ENCODE measurements at places on chromosomes 4 and X.

DNA sequence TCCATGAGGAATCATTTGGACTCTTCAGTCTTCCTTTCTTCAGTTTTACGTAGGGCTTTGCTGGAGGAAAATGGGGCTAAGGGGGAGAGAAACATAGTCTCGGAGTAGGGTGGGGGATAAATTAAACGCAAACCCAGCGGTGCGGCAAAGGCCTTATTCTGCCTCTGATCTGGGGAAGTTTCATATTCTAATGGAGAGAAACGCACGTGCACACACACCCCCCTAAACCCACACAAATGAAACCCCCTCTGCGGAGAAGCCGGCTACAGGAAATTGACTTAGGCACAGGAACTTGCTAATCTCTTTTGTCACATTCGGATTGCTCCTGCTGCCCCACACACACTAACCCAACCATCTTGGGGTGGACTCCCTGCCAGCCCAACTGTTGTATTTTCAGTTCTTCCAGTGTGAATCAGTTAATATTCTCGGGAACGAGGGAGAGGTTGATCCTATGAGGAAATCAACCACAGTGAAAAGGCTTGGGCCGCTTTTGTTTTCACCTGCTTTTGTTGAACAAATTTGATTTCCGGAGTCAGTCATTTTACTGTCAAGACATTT is at the start of gene RHOH:
RHOH (plus strand) TSS at position 308 of the 558 bp plus-strand sequence. CDS start 46,356 bp downstream, outside the sequence.
- no peak for DNase-seq

GRCh38 chr4:115674485-115674884 is 561.1 kb upstream of the NDST4 start:
- DNase-seq: no peak

DNA sequence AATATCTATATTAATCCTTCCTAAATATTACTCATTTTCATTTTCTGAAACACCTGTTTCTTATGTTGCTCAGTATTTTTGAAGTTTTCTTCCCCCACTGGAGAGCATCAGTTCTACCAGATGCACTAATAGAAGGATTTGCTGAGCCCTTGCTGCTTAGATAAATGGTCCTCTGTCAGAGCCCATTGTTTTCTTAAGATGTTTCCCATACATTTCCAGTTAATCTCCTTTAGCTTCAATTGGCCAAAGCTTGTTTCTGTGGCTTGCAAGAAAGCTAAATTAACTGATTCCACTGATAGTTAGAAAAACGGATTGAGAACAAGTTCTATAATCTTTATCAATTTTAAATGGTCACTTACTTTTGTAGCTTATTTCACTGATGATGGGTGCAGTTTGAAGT is 1425.5 kb downstream of the PCDH18 start:
- no peak for DNase-seq

GRCh38 chrX:148593987-148594386 is 93.6 kb downstream of the AFF2 start:
- DNase-seq: no peak

All from HS-27A (cell line).